ENCODE measurements at places on chromosomes 13 and 19.
A peak's percentile ranks its signal among the peaks of the same experiment; 100 is the strongest.

DNA sequence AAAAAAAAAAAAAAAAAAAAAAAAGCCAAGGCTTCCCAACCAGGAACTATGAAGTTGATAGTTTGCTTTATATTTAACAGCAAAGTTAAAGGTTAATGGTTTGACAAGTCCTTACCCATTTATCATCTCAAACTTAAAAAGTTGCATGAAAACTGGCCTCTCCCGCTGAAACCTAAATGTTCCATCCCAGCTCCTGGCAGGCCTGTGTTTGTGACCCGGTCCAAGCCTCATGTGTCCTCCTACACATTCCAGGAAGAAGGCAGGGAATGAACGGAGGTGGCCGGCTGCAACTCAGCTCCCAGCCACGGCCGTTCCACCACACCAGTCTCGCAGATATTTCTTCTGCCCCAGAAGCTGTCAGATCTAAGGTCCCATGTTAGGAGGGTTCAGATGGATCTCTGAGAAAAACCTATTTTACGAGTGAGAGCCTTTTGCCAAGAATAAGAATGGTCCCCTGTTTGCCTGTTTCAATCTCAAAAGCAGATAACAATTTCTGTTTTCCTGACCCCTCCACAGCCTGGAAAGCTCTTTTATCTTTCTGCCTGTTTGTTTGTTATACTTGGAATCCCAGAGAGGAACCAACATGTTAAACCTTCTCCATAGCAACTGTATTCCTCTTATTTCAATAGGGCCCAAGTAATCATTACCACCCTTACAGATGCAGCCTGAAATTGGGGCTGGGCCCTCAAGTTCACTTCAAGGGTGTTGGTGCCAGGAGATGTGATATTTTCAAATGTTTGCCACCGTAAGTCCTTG lies 56.5 kb downstream of the KCTD12 start:
- DNase-seq, result no peak

- DNase-seq, result no peak
Observed at GRCh38 chr13:71858647-71859046, 8.4 kb downstream of the DACH1 start.

DNA sequence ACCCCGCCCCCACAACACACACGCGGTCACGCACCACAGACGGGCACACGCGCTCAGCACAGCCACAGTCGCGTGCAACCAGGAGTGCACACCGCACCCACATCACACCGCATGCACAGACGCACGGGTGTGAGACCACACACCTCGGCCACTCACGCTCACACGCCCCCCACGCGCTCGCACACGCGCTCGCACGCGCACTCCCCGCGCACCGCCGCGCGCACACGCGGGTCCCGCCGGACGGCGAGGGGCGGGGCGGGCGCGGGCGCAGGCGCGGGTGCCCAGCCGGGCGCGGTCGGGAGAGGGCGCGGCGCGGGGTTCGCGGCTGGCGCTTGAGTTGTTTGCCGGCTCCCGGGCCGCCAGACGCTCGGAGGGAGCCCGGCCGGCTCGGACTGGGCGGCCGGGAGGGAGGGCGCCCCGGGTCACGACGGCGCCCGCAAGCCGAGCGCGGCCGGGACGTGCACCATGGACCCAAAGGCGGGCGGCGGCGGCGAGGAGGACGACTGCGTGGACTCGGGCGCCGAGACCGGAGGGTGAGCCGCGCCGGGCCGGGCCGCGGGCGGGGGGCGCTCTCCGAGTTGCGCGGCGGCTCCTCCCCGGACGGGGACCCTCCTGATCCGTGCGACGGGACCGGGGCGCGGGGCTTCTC lies at the start of gene FAM124A:
TSS of gene FAM124A (plus strand) at position 362 of the 649 bp plus-strand sequence. CDS start at position 466, 104 bp downstream.
- DNase-seq, result peak; percentile 33

- no peak for DNase-seq
Observed at GRCh38 chr13:83423861-83424260, 458.4 kb downstream of the SLITRK1 start.

- DNase-seq, result no peak
Observed at GRCh38 chr19:4033028-4033956, 25.8 kb downstream of the PIAS4 start.

DNA sequence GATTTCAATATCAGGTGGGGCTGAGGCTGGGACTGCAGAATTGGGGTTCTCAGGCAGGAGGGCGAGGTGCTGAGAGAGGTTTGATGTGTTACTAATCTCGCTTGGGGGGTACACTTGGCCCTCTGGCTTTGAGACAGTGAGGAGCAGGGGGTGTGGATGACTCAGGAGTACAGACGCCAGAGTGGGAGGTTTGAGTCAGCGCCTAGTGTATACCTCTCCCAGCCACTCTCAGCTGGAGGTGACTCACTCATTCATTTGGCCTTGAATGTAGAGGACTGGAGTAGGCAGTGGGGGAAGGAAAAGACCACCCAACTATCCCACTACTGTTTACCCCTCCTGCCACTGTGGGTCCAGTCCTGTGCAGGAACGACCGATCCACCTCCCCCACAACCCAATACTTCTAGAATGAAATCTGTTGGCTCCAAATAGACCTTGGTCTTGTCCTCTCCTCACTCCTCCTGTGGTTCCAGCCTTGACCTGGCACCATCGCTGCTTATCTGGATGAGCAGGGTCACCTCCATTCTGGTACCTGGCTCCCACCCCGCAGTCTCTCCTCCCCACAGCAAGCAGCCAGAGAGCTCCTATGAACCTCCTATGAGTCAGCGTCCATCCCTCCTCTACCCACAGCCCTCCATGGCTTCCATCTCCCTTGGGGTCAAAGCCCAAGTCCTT lies 20.1 kb upstream of the ZNRF4 start:
- DNase-seq, result peak; percentile 38

- DNase-seq, result no peak
Observed at GRCh38 chr13:99514801-99515200, 13.5 kb downstream of the TM9SF2 start.
